Posterior cingulate gyrus (tissue), 11 donors: ENCODE measurements at places on chromosomes 4 and X.

GRCh38 chr4:14772388-14772787 is 229.9 kb upstream of the CPEB2 start:
- no peak for DNase-seq

GRCh38 chrX:1813809-1814208 is 198.9 kb downstream of the ASMT start:
- DNase-seq: no peak

- peak; percentile 87 for DNase-seq
Measured at GRCh38 chrX:133792198-133792953, 193.0 kb downstream of the GPC3 start.

GRCh38 chr4:22573641-22574040 is 57.8 kb upstream of the ADGRA3 start:
- DNase-seq: no peak

DNA sequence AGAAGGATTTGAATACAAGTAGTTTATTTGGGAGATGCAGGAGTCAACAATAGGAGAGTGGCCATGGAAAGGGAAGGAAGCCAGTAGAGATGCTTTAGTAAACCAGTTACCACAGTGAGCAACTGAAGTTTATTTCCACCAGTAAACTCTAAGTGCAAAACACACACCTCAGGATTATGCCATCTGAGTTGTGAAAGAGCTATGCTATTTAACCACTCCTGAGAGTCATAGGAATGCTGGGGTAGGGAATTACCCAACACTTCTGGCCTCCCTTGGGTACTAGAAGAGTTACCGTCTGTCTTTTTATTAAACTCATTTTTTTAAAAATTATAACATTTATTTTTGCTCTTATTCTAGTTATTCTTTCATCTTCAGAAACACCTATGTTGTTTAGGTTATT is 834.6 kb upstream of the AMOT start:
- DNase-seq: no peak

DNA sequence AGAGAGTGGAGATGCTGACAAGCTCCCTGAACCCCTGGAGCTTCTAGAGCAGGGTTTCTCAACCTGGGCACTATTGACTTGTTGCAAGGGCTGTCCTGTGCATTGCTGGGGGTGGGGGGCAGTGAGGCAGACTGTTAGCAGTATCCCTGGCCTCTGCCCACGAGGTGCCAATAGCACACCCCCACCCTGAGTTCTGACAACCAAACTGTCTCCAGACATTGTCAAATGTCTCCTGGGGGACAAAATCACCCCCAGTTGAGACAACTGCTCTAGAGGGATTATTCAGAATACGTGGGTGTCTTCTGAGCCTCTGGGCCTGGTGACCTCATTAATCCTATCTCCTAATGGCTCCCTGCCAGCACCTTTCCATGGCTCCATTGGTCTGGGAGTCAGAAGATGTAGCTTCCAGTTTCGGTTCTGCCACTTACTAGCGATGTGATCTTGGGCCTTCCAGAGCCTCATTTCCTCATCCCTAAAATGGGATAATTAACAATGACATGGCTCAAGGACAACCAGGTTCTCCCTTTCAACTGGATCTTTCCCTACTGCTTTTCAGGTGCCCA is 17.6 kb upstream of the PJA1 start:
- no peak for DNase-seq

GRCh38 chr4:68606240-68606639 is 30.1 kb upstream of the UGT2B17 start:
- DNase-seq: no peak

GRCh38 chr4:2058264-2059045 is 672 bp upstream of the NAT8L start:
- peak; percentile 94 for DNase-seq

DNA sequence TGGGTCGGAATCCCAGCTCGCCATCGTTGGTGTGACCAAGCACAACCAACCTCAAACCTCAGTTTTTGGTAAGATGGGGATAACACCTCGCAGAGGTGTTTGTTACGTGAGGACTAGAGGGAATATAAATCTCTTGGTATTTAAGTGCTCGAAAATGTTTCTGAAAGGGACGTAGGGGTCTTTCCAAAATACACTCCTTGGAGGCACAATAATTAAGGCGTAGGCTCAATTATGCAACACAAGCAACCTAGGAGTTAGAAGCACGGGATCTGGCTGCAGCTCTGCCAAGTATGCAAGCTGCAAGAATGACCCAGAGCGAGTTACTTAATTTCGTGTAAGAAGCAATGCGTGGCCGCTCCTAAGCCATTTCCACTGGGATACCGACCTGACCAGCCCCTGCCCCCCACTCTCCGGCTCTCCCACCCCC is 552 bp downstream of the ADH5 start:
- peak; percentile 24 for DNase-seq

- no peak for DNase-seq
Measured at GRCh38 chrX:38311743-38312142, 15.6 kb downstream of the RPGR start.

DNA sequence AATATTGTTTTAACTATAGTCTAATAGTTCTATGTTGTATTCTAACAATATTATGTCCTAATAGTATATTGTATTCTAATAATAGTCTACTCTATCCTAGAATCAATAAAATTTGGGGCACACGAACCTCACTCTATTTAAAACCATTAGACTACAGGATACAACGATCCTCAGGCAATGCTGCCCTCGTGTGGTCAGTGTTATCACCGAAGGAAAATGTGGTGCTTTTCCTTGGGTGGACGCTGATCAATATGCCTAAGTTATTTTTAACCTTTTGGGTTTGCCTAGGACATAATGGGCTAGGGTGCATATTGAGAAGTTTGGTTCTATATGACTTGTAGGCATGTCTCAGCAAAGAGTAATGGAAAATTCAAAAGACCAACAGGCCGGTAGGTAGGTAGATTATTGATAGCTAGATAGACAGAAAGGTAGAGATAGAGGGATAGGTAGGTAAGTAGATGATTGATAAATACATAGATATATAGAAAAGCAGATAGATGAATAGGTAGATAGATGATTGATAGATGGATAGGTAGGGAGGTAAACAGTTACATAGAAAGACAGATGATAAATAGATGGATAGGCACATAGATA is 75.1 kb downstream of the PRKX start:
- no peak for DNase-seq

GRCh38 chr4:94724016-94724790 is 33.6 kb upstream of the BMPR1B start:
- DNase-seq: no peak

GRCh38 chr4:152941411-152941810 is 5.3 kb downstream of the FHDC1 start:
- DNase-seq: no peak

DNA sequence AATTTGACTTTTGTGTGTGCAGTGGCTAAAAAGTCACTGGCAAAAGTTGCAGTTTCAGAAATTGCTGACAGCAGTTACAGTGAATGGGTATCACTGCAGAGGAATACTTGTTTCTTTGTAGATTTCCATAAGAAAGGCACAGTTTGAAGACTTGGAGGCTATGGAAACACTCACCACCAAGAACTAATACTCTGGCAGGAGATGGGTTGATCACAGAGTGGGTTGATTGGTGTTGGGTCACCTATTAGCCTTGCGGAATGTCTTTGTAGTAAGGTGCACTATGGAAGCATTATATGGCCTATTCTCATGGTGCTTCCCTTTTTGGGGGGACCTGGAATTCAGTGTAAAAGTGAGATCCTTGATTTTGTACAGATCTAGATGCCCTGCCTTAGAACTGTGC is 502.8 kb downstream of the CFAP47 start:
- DNase-seq: no peak

DNA sequence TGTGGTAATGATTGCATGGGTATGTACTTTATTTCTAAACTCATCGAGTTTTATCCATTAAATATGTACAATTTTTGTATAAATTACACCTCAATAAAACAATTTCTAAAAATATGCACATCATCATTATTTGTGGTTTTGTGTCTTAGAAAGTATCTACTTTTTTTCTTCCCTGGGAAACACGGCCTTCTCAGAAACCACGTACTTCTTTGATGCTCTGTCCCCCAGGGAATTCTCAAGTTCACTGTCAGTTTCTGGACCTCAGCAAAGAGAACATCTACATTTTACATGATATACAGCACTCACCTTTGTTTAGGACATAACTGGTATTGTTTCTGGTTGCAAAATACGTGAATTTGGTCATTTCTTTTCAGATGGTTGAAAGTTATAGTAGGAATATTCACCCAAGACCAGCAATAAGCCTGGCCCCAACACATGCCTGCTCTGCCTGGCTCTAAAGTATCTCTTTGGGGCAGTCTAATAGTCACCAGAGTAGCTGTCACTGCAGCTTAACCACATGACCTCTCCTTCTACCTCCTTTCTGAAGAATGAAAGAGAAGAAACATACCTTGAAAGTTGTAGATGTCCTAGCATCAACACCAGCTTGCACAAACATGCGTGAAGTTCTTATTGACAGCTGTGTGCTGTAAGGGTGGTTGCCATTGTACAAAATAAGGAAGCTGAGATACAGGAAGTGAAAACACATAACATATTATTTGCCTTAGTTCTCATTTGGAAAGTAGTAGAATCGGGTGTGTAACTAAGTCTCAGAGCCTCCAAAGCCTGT is 48.4 kb upstream of the SPANXN4 start:
- DNase-seq: no peak

DNA sequence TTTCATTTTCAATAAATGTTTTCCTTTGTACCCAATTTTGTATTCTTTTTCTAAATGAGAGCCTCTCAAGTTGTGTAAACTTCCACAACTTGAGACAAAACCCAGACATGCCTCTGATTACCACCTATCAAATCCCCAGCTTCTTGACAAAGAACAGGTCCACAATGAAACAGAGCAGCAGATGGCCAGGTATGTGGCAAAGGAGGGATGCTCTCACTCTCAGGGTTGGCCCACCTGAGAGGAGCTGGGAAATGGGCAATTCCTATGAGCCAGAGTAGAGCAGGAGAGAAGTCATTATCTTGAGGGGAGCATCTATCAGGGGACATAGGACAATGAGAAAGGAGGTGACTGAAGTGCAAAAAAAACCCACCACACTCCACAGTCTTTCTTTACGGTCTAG is 273.5 kb upstream of the FAM241A start:
- no peak for DNase-seq

DNA sequence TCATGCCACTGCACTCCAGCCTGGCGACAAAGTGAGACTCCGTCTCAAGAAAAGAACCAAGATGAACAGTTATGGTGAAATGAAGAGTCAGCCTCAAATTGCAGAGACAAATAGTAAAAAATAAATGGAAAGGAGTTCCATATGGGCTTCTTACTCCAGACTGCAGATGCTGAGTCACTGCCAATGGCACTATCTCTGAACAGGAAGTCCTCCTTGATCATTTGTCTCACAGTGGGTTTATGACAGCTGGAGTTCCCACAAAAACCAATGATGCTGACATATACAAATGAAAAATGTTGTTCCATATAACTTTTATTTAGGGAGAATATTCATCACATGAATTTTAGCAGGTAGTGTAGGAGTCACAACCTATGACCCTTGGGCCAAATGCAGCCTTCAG is 631.6 kb downstream of the PCDH18 start:
- no peak for DNase-seq

- DNase-seq: no peak
Measured at GRCh38 chr4:41709844-41710481, 38.6 kb downstream of the PHOX2B start.

DNA sequence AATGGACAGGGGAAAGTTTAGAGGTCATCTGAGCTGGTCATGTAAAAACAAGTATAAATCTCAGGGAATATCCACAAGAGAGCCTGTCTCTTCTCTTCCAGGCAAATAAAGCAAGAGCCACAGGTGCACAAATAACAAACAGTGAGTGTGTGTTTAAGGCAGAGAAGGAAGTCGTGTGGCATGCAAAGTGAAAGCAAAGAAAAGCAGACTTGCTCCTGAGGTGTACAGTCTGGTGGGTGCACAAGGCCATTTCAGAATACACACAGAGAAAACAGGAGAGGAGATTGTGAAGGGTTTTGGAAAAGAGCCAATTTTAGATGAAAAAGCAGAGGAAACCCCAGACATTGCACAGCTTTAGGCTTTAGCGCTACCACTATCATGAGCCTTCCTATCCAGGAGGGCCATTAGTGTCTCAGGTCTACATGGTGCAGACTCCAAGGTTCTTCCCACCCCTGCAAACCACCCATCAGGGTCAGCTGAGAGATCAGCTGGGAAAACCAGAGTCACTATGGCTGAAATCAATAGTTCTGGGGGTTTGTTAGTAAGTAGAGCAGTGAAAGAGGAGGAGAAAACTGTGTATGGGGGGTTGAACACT is 355.8 kb downstream of the KLHL4 start:
- no peak for DNase-seq

GRCh38 chr4:121788896-121789295 is 12.2 kb upstream of the EXOSC9 start:
- no peak for DNase-seq

DNA sequence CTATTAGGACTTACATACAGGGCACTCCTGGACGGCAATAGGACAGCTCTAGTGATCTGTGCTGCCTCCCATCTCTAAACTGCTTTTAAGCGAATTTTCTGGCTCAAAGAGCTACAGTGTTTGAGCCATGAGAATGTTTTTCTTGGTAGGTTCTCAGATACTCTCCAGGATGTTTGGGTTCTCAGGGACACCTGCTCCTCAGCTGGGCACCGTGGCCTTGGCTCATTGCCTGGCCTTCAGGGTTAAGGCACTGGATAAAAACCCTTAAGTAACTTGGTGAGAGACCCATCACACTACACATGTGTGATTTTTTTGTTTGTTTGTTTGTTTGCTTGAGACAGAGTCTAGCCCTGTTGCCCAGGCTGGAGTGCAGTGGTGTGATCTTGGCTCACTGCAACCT is 38.5 kb upstream of the HERC5 start:
- DNase-seq: no peak

GRCh38 chrX:16451334-16451733 is 198.6 kb upstream of the S100G start:
- DNase-seq: no peak

DNA sequence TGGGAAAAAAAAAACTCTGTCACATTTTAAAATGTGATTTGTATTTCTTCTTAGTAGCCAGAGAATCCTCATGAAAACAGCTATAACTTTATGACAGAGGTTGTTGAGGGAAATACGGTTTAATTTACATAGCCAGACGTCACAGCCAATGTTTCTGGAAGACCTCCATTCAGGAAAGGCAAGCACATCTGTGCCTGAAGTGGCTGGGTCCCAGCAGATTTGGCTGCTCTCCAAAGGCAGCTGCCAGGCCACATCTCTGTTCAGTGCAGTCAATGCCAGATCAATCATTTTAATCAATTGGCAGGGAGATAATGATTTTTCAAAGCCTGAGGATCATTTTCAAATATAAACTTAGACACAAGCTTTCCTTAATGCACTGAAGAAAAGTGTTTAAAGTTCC is 86.5 kb upstream of the ZIC3 start:
- DNase-seq: no peak

- no peak for DNase-seq
Measured at GRCh38 chr4:152162331-152162697, 373.6 kb downstream of the FBXW7 start.

- DNase-seq: no peak
Measured at GRCh38 chrX:115518113-115518512, 42.9 kb upstream of the PLS3 start.

- DNase-seq: no peak
Measured at GRCh38 chr4:4981827-4982226, 37.4 kb downstream of the CYTL1 start.
